ENCODE measurements at places on chromosomes 2 and 18.

DNA sequence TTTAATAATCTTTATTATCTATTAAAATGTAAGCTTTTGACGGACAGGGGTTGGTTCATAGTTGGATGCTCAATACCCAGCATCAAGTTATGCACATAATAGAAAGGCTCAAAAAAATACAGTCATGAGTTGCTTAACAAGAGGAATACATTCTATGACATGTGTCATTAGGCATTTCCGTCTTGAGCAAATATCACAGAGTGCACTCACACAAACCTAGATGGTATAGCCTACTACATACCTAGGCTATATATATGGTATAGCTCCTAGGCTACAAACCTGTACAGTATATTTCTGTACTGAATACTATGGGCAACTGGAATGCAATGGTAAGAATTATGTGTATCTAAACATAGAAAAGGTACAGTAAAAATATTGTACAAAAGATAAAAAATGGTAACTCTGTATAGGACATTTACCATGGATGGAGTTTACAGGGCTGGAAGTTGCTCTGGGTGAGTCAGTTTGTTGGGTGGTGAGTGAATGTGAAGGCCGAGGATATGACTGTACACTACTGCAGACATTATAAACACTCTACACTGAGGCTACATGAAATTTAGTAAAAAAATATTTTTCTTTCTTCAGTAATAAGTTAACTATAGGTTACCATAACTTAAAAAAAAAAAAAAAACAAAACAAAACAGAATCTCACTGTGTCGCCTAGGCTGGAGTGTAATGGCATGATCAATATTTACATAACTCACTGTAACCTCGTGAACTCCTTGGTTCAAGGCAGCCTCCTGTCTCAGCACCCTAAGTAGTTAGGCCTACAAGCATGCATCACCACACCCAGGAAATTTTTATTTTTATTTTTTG, 201.2 kb downstream of the NBAS start:
- no peak for DNase-seq

DNA sequence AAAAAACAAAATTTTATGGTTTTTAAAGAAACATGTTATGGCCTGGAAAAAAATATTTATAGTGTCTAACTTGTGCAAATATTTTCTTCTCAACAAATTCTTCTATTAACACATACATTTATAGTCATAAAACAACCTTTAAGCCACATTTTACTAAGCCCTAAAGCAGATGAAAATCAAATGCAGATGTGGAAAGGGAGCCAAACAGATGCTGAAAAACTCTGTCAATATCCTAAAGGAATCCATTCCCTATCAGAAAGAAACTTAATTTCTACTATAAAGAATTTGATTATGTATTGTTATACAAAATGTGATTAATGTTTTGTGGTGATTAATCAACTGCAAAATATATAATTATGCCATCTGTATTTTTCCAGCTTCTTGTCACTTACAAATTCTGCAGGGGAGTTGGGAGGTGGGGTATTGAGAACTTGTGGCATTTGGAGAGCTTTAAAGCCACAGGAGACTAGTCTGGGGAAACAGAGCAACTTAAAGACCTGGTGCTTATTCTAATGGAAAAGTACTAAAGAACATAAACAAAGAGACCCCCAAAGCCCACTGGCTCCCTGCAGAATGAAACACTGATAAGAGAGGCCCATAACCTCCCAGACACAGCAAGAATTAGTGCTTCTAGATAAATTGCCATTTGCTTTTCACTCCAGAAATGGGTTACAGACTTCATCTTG, 1721.0 kb upstream of the PIK3C3 start:
- no peak for DNase-seq

- DNase-seq, result no peak
Observed at GRCh38 chr2:17309741-17310339, 208.4 kb downstream of the RAD51AP2 start.

DNA sequence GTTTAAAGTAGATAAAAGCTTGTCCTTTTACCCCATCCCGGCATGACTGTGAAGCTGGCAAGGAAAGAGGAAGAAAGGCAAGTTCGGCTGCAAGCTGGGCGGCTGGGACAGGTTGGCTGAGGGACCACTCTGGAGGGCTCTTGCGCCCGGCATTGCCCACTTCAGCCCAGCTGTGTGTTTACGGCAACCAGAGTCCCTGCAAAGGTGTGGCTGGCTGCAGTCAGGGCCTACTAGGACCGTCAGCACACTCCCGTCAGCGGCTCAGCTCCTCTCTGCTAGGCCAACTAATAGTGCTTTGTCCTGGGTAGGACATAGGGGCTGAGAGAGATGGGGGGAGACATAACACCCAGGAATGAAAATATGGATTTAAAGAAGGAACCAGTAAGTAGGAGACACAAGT, 11.7 kb upstream of the SAP130 start:
- DNase-seq, result no peak

- no peak for DNase-seq
Observed at GRCh38 chr2:143754742-143755141, 625.5 kb downstream of the ARHGAP15 start.

GRCh38 chr18:74905247-74905646, 303.7 kb downstream of the PTGR3 start:
- DNase-seq, result no peak

DNA sequence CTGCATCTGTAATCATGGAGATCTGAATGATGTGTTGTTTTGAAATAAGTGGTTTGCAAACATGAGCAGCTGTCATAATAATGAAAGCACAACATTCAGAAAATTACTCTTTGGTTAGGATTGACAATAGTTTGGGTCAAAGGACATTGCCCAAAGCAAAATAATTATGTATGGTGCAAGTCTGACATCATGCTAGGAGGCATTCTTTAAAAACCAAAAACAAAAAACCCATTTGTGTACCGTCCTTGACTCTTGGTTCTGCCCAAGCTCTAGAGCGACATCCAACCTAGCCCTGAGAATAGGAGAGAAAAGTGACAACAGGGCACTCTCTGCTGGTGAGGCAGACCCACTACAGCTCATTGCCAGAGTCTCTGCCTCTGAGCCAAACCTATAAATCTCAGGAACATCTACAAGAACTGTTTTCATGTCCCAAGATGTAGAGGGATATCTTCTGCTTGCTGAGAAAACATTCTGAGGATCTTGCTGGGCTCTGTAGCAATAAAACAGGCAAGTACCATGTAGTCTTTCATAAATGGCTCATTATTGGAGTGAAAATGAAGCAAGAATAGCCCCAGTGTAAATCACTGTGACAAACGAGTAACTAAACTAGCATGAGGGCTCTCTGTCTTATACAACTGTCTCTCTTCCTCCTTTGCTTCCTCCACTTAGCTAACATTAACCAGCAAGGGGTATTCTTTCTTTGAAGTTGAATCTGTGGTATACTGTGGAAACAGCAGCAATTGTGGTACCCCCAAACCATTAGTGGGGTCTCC, 266.8 kb upstream of the CXCR4 start:
- DNase-seq, result peak; percentile 10

DNA sequence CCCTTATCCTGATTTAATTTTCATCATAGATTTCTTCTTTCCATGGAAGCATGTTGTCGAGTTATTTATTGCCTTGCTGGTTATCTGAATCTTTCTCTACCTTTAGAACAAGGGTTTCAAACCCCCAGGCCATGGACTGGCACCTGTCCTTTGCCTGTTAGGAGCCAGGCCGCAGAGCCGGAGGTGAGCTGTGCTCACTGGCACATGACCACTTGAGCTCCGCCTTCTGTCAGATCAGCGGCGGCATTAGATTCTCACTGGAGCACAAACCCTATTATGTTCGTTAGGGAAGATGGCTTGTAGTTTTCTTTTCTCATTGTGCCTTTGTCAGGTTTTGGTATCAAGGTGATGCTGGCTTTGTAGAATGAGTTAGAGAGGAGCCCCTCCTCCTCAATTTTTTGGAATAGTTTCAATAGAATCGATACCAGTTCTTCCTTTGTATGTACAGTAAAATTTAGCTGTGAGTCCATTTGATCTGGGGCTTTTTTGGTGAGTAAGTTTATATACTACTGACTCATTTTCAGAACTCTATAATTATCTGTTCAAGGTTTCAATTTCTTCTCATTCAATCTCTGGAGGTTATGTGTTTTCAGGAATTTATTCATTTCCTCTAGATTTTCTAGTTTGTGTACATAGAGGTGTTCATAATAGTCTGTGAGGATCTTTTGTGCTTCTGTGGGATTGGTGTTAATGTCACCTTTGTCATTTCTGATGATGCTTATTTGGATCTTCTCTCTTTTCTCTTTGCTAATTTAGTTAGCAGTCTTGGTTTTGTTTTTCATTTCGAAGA, 668.0 kb upstream of the FAM98A start:
- no peak for DNase-seq

GRCh38 chr2:200749631-200750322, 61.9 kb upstream of the BZW1 start:
- no peak for DNase-seq

GRCh38 chr2:10954856-10955818, 43.4 kb downstream of the KCNF1 start:
- DNase-seq, result no peak

- DNase-seq, result no peak
Observed at GRCh38 chr2:241799522-241800197, 9.3 kb upstream of the NEU4 start.

- DNase-seq, result no peak
Observed at GRCh38 chr18:49924293-49924983, 111.1 kb upstream of the ACAA2 start.

- no peak for DNase-seq
Observed at GRCh38 chr2:7118606-7119131, 201.5 kb downstream of the RNF144A start.

DNA sequence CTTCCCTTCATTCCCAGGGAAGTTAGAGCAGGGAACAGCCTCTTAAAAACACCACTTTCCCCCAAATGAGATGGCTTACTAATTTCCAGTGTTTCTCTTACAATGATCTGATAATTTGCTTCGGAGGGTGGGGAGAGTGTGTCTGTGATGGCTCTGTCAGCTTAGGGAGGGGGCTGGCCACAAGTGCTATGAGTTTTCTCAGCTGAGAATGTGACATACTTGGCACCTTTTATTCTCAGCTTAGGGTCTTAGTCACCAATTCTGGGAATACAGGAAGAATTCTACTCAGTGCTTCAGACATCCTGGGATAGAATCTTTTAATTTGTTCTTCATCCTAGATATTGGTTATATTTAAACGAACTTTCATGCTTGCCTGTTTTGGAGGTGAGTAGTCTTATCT, 64.4 kb downstream of the AOX1 start:
- no peak for DNase-seq

DNA sequence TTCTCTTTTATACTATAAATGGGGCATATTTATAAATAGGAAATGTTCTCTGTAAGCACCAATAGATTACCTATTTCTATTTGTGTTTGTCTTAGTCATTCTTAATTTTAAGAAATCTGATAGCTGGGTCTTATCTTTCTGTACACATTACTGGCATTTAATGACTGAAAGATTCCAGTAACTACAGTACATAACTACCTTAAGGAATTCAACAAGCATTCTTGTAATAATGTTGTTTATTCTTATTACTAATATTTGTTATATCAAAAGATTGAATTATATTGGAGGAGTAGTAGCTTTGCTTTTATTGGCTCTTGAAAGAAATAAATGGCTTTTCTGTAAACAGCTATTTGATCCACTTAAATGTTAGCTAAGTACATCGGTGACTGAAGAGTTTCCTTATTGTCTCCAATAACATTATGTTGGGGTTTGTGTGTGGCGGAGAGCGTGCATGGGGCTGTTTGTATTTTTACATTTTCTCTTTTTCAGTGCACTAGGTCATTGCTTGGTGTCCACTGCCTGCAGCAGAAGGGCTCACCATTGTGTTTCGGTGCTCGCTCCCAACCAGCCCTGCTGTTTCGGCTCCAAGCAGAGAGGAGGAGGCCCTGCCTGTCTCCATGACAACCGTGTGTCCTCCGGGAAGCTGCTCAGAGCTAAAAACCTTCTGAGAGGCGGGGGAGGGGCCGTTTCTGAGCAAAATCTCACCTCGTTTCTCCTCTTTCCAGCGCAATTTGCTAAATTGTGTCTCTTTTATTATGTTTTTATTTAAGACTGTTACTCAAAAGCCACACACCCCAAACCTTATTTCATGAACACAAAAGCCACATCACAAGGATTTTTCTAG, 112.5 kb upstream of the SLC38A11 start:
- DNase-seq, result no peak

DNA sequence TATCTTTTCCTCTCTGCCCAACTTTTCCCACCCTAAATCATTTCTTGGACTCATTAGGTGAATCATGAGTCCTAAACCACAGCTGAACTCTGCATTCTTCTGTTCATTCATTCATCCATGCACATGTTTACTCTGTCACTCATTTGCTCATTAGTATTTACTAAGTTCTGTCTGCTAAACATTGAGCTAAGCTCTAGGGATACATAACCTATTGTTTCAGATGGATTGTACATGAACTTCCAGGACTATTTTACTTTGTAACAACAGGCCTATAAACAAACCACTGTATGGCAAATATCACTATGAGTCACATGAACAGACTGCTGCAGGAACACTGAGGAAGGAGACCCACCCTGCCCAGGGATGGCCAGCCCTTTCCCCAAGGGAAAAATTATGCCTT, 14.6 kb upstream of the DYNC2LI1 start:
- no peak for DNase-seq
